ENCODE measurements at places on chromosomes 1 and 21. TPM values are rescaled to one million over a fixed set of nuclear protein-coding genes. Genes with fewer than 3 reads are reported as not detected.

CFHR1 gene
- total RNA-seq: not detected

SPRR1A gene
- not detected for total RNA-seq

DLGAP3 gene
- 13.2 TPM for total RNA-seq

RGS1 gene
- total RNA-seq: not detected

TSEN15 gene
- 28.2 TPM for total RNA-seq

COL8A2 gene
- total RNA-seq: 2.4 TPM

SH3D21 gene
- 8.6 TPM for total RNA-seq

SDE2 gene
- 16.5 TPM for total RNA-seq

RHD gene
- total RNA-seq: not detected

CRP gene
- total RNA-seq: not detected

NBPF3 gene
- 4.3 TPM for total RNA-seq
